AG20443 (cell line): ENCODE measurements at places on chromosomes 5 and 9.

DNA sequence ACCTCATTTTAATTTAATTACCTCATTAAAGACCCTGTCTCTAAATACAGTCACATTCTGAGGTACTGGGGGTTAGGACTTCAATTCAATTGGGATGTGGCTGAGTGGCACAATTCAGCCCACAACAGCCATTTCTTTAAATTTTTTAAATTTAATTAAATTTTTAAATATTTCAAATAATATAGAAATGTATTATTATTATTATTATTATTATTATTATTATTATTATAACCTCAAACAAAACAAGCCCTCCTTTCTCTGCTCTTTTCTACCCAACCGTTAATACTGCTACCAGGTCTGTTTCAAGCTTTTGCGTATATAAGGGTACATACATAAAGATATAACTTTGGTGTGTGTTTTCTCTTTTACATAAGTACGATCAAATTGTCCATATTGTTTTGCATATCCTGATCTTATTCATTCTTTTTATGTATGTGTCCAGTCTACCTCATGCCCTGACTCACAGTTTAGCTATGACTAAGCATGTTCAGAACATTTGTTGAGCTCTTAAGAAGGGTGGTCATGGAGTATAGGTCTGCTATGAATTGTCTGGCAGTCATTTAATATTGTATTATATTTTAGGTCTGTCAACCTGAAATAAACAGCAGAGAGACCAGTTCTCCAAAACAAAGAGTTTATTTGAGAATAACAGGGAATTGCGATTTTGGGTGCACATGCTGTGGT lies 16.1 kb upstream of the RAB14 start:
- no peak for DNase-seq

GRCh38 chr9:135342206-135343130 lies 137.1 kb upstream of the PPP1R26 start:
- no peak for DNase-seq

DNA sequence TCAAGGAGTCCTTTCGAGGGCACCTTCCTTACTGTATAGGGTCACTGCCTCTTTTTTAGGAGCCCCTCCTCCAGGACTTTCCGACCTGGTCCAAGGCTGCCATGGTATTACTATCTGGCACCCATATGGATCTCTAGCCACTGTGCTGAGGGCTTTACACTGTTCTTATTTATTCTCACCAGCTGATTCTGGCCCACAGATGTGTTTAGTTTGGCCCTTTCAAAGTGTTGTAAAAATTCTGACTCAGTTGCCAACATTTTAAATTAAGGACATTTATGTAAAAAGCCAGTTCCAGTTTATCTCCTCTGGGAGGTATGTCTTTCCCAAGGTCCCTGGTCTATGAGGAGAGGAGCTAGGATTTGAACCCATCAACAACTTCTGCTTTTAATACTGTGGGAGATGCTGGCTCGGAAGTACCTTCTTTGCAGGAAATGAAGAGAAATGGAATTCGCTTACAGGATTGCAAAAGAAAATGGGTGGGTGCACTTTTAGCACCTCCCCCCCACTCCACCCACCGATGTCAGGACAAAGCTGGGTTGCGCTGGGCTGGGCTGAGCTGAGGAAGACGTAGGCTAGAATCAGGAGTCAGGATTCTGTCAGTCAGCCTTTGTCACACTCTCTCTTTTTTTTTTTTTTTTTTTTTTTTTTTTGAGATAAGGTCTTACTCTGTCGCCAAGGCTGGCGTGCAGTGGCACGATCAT lies 7.8 kb downstream of the JADE2 start:
- peak; percentile 68 for DNase-seq

GRCh38 chr5:99004960-99005359 lies 76.2 kb upstream of the CHD1 start:
- DNase-seq, result no peak

DNA sequence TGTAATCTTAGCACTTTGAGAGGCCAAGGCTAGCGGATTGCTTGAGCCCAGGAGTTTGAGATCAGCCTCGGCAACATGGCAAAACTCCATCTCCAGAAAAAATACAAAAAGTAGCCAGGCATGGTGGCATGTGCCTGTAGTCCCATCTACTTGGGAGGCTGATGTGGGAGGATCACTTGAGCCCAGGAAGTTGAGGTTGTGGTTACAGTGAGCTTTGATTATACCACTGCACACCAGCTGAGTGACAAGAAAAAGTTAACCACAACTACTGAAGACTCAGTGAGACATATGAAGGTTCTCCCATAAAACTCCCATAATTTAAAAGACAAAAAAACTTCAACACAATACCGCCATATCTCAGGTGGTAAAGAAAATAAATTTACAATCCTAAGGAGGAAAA lies 98.0 kb downstream of the NR6A1 start:
- no peak for DNase-seq

- DNase-seq, result no peak
Measured at GRCh38 chr9:91182429-91183225, 179.1 kb downstream of the AUH start.

- peak; percentile 95 for DNase-seq
Measured at GRCh38 chr9:132647355-132647754, 22.4 kb downstream of the DDX31 start.

DNA sequence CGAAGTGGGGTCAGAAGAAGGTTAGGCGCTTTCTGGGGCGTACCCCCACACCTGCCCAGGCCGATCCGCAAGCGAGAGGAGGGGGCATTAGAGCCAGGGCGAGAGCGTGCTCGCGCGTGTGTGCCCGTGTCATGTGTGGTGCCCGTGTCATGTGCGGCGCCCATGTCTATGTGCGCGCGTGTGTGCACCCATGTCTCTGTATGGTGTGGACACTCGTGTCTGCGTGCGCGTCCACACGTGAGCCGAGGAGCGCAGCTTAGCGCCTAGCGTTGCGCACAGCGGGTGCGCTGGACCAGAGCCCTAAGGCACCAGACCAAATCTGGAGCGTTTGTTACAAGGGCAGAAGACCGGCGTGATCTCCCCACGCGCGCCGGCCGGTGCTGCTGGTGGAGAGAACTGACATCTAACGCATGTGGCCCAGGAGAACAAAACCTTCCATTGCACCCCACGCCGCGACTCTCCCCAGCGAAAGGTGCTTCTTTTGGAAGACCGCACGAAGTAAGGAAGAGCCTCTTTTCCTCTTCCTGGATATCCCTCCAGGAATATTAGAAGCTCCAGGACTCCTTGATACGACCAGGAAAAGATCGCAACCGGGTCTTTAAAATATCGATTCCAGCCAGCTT lies 644 bp downstream of the NIM1K start:
- DNase-seq, result peak; percentile 54

GRCh38 chr5:31531543-31531887 lies 378 bp downstream of the DROSHA start:
- DNase-seq, result peak; percentile 68

- no peak for DNase-seq
Measured at GRCh38 chr5:181186986-181187499, 18.0 kb downstream of the TRIM7 start.

- no peak for DNase-seq
Measured at GRCh38 chr9:17832812-17833211, 253.9 kb downstream of the SH3GL2 start.

GRCh38 chr9:17328331-17328730 lies 193.5 kb downstream of the CNTLN start:
- no peak for DNase-seq

DNA sequence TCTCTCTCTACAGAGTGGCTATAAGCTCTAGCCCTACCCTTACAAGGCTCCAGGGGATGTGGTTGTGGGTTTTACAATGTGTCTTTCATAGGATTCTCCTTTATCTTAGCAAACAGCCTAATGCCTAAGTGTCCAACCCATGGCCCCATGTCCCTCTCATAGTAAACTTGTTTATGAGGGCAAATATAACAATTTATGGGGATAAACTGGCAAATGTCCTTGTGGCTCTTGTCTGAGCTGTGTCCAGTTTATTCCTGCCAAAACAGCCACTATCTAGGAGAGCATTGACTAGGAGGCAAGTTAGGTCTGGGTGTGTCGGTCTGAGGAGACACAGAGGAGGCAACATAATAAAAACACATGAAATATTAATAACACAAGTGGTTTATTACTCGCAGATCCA lies 335.1 kb downstream of the IZUMO3 start:
- no peak for DNase-seq

GRCh38 chr5:159564031-159564430 lies 233.7 kb upstream of the IL12B start:
- no peak for DNase-seq

DNA sequence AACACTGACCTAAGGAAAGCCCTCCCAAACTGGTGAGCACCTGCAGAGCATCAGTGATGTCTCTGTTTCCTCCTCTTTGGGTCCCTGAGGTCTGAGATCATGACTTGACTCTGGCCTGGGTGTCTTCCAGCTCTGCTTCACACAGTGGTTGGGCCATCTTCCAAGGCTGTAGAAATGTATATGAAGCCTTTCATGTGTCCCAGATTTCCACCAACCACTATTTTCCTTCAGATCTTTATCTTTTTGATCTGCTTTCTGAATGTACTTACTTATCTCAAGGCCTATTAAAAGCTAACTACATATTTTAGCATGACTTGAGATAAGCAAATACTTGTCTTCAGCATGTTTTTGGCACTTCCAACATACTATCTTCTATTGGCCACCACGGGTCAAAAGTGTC lies 47.1 kb downstream of the PRELID2 start:
- DNase-seq, result no peak

- peak; percentile 63 for DNase-seq
Measured at GRCh38 chr5:18281947-18282581, 647.8 kb downstream of the TAF11L14 start.

DNA sequence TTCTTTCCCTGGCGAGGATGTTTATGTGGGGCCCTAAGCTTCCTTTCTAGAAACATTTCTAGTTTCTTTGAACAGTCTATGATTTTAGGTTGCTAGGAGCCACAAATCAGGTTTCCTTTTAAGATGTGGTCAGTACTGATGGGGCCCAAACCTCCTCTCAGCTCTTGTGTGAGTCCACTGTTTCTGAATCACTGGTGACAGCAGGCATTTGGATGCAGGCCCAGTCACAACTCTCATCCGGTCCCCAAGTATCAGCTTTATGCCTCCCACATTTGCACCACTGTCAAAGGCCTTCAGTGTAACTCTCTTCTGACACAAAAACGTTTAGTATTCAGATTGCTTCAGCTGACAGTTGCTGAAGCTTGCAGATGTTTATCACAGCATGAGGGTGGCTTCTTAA lies 7.8 kb downstream of the DMRT2 start:
- no peak for DNase-seq

DNA sequence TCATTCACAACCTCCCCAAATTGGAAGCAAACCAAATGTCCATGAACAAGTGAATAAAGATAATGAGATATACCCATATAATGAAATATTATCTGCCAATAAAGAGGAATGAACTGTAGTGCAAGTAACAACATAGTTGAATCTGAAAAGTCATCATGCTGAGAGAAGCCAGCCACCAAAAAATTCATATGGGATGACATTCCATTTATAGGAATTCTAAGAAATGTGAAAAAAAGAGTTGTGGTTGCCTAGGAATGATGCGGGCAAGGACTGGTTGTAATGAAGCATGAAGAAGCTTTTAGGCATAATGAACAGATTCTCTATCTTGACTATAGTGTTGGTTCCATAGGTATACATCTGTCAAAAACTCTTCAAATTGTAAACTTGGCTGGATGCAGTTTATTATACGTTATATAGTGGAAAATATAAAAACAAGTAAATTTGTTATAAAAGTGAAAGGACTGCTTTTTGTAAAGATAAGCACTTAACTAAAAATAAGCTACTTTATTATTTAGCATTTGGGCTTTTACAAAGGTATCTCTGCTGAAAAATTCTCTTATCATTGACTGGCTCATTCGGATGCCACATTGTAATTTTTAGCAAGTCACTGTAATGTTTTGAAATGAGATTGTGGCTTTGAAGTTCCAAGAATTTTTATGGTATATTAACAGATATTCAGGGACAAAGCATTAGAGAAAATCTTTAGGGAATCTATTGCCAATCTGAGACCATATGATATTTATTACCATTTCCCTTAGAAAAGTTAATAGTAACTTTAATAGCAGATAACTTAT lies 21.2 kb upstream of the TTC23L start:
- peak; percentile 34 for DNase-seq

DNA sequence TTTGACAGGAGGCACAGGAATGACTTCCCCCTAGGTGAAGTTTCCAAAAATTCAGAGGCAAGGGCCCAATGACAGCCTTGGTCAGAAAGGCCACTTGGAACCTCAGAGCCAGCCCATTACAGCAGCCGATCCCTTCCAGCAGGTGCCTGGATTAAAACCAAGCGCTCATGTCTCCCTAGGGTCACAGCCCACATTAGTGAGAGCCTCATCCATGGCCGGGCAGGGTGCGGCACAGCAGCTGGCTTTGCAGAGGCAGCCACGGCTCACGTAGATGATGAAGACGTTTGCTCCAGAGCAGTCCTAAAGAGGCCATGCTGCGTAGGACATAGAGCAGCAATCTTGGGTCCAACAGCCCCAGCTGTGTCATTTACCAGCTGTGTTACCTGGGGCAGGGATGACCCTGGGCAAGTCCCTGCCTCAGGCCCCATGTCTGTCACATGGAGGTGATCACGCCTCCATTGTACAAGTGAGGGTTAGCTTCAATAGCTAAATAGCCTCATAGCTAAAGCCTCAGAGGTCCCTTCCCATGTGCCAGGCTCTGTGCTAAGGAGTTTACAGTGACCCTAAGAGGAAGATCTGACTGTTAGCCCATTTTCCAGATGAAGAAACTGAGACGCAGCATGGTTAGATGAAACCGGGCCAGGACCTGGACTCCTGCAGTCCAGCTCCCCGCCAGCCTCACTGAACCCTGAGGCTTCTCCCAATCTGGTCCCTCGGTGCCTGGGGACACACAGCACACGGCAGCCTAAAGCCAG lies 39.2 kb downstream of the NEK6 start:
- DNase-seq, result no peak

DNA sequence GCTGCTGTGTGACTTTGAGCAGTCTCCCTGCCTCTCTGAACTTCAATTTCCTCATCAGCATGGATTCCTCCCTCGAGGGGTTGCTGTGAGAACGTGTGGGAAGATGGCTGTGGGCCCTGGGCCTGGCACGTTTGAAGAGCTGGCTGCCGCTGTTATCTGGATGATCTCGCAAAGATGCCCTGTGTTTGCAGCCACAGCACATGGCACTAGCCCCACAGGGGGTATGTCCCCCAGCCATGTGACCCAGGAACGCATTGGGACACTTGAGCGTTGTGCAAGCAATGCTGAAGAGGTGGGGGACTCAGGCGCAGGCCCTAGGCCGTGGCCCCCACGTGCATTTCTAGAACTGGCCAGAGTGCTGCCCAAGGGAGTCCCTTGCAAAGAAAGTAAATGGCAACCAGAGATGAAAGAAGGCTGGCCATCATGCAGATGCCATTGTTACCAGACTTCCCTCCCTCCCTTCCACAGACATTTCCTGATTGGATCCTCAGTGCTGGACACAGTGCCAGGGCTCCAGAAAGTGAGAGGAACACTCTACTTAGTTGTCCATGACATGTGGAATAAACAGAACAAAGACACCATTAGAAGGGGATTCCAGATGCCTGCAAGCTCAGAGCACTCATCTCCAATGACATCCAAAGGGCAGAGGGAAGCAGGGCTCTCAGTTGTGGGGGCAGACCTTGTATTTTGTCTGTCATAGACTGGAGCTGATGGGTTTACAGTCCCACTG lies 65.1 kb upstream of the NEURL1B start:
- no peak for DNase-seq

- no peak for DNase-seq
Measured at GRCh38 chr5:133930813-133931090, 37.7 kb downstream of the C5orf15 start.

- DNase-seq, result no peak
Measured at GRCh38 chr9:16652582-16652981, 217.9 kb downstream of the BNC2 start.

- DNase-seq, result no peak
Measured at GRCh38 chr5:135367076-135367475, 32.0 kb downstream of the MACROH2A1 start.
